ENCODE measurements at places on chromosomes 7 and 10.

GRCh38 chr10:114357515-114357996 is 46.7 kb downstream of the AFAP1L2 start:
- DNase-seq = no peak

DNA sequence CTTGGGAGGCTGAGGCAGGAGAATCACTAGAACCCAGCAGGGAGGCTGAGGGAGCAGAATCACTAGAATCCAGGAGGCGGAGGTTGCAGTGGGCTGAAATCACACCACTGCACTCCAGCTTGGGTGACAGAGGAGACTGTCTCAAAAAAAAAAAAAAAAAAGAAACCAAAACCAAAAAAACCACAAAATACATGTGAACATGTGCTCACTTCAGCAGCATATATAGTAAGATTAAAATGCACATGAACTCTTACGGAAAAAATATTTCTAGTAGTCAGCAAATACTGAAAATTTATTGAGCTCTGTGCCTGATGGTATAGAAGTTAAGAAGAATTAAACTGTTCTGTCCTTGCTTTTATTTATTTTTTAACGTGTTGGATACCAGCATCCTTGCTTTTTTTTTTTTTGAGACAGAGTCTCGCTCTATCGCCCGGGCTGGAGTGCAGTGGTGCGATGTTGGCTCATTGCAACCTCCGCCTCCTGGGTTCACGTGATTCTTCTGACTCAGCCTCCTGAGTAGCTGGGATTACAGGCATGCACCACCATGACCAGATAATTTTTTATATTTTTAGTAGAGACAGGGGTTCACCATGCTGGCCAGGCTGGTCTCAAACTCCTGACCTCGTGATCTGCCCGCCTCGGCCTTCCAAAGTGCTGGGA is 9.6 kb upstream of the ZNF487 start:
- no peak for DNase-seq

- no peak for DNase-seq
Measured at GRCh38 chr7:92402920-92403759, 44.1 kb upstream of the GATAD1 start.

DNA sequence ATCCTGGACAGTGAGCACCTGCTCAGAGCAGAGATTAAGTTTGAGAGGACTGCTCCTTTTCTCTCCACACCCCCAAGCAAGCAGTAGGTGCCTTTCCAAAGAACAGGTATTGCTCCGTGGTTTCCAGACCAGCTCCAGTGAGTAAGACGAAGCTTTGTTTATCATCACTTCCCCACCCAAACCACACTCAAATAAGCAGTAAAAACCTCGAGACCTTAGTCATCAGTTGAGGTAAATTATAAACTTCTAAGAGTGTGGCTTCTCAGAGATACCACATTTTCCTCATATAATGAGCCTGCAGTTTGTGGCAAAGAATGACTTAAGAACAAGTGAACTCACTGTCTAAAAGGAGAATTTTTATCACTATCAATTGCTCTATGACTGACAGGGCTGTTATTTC is 50.0 kb upstream of the GRB10 start:
- no peak for DNase-seq

DNA sequence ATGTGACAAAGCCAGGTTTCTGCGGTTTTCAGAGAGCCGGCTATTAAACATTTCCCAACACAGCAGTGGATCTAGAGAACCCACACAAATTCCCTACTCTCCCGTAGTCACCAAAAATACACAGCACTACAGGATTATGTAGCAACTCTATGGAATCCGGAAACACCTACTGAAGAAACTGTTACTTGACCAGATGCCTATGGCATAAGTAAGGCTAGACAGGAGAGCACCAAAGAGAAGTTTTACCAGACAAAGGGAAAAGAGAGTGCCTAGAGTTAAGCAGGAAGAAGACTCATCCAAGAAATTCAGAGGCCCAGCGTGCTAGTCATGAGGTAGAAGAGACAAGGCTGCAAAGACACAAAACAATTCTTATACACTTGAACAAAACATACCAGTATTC is 321.1 kb downstream of the PARD3 start:
- DNase-seq = no peak

DNA sequence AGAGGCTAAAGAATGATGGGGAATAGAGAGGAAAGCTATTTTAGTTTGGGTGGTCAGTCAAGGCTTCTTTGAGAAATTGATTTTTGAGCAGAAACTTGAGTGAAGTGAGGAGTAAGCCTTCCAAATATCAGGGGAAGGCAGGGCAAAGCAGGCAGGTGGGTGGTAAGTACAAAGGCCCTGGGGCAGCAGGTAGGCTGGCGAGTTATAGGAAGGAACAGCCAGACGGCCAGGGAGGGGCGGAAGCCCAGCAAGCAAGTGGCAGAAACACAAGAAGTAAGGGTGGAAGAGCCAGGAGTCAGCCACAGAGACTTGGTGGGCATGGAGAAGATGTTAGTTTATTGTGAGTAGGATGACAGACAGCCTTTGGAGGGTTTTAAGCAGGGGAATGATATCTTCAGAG is 34.9 kb downstream of the VWA2 start:
- no peak for DNase-seq

DNA sequence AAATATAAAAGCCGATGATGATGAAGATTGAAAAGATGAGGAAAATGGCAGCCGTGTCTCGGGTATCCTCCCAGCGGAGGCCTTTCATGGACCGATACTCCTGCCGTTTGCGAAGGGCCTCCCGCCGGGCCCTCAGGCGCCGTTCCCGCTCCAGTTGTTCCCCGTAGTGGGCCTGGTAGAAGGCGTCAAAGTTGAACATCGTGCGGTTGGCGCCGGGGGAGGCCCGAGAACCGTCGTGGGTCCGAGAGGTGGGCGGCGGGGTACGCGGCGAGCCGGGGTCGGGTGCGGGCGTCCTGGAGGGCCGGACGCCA is 553 bp downstream of the DNAJC30 start:
- no peak for DNase-seq

- DNase-seq = peak; percentile 72
Measured at GRCh38 chr10:47020471-47020870, 109.2 kb downstream of the PTPN20 start.

GRCh38 chr7:22269963-22270362 is 87.0 kb downstream of the RAPGEF5 start:
- no peak for DNase-seq

DNA sequence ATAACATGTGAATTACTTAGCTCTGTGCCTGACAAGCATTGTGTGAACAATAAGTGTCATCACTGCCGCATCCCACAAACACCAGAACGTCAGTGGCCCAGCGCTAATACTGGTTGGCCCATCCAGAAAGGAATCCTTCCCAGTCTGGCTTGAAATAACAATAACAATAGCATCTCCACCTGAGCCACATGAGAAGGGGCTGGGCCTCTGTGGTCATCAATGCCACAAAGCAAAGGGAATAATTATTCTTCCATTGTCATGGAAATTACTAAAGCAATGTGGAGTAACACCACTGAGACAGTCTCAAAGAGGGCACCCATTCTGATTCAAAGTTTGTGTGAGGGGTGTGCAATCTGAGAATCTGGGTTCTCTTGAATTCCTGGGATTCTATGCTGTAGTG is 105.7 kb upstream of the INHBA start:
- no peak for DNase-seq

GRCh38 chr7:50304129-50304910 is at the start of gene IKZF1:
Gene IKZF1, plus strand, starts transcription at chr7:50304716. Its CDS starts 14,346 bp downstream, at chr7:50319062.
- DNase-seq = peak; percentile 96

DNA sequence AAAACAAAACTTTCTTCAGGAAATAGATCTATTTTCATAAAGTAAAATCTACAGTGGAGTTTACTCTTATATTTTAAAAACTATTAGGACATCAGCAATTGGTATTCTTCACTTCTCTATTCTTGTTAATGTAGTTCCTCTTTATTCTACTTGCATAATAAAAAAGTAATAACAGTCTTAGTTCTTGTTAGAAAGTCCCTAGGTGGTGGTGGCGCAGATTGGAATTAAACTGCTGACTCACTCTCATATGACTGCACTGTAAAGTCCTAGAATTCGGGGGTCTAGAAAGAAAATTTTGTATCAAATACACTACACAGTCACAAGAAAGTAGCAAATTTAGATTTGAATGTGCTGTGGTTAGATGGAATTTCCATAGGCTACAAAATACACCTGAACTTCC is 44.6 kb upstream of the TES start:
- DNase-seq = no peak

GRCh38 chr7:98125759-98126158 is 19.1 kb downstream of the LMTK2 start:
- no peak for DNase-seq

DNA sequence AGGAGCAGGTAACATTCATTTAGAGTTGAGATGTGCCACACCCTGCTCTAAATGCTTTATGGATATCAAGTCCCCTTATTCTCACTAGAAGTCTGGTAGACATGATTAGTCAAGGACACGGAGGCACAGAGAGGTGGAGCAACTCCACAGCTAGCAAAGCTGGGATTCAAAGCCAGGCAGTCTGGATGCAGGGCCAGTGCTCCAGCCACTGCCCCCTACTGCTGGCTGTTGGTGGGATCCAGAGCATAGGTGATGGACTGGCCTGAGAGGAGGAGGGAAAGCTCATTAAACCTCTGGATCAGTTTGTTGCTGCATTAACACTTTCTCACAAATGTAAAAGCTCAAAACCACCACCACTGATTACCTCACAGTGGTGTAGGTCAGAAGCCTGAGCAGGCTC is 22.6 kb upstream of the KBTBD2 start:
- no peak for DNase-seq

DNA sequence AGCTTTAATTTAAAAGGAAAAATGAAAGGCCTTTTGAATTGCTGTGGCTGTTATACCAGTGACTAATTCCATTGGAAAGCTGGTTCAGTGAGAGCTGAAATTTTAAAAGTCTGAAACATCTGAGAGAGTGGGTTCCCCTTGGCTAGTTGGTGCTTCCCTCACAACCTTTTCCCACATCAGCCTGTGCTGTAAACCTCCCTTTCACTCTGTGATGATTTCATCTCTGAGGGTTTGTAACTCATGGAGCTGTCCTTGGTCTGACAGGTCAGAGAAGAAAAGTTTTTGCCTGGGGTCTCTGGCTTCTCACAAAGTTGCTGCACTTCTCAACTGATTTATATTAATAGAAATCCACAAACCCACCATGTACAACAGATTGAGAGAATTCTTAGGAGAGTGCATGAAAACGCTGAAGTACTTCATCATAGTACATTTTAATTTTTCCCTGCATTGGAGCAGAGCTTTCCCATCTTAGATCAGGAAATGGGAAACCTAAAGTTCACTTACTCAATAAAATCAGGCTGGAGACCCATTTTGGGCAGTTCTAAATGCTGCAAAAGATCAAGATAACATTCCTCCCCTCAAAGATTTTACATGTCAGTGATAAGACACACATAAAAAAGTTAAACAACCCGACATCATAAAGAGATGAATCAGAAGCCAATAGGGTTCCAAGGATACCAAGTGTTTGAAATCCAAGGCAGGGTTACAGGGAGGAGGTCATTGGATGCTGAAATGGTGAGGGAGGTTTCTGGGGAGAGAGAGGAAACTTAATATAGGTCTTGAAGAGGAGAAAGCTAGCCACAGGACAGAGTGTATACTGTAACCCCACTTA is 157.0 kb upstream of the MKLN1 start:
- no peak for DNase-seq

GRCh38 chr10:27626890-27627289 is 118.7 kb downstream of the MKX start:
- DNase-seq = no peak

- DNase-seq = no peak
Measured at GRCh38 chr10:61313460-61313859, 139.7 kb downstream of the TMEM26 start.

DNA sequence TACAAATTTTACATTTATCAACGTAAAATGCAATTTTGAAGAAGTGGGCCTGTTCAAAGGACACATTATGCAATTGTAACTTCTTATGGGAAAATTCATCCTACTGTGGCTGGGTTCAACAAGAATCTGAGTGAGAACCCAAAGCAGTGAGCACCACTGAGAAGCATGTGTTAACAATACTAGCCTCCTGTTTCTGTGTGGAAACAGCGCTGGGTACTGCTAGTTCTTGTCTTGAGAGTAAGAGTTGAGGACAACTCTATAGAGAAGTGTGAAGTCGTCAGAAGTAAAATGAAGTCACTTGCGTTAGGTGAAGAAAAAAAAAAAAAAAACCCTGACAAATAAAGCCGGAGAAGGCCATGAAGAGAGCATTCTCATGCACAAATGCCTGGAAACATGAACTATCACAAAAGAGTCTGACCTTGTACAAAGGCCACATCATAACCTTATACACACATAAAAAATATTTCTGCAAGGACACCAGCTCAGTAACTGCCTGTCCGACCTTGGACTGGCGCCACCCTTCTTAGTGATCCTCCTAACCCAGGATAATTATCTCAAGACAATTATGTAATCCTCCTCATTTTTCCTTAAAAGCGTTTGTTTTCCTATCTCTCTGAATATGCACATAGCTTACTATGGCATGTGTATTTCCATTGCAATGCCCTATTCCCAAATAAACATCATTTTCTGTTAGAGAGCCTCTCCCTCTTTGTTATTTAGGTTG is 554.9 kb downstream of the HTR7 start:
- no peak for DNase-seq

DNA sequence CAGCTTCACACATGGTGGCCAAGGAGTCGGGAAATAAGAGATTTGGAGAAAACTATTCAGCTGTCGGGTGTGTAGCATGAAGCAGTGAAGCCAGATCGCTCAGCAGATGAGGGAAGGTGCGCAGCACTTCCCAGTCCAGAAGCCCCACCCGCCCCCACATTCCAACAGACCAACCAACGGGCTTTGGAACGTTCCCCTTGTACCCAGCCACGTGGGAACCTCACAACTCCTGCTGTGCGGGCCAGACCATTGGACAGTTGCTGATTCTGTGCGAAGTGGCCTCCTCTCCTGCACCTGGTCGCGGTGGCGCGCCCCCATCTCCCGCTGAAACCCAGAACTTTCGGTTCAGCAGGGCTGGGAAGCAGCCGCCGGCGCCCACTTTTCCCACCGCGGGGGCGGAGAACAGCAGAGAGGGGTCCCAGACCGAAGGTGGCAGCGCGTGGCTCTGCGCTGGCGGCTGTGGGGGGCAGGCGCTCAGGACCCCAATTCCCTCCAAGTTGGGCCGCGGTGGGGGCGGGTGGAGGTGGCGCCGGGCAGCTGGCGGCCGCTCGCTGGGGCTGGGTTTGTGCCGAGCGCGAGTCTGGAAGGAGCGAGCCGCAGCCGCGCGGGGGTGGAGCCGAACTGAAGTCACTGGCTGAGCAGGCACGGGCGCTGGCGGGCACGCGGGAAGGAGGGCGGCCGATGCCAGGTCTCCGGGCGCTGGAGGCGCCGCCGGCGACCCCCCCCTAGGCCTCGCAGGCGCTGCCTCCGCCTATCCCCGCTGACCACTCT is 1301.5 kb upstream of the SORCS1 start:
- peak; percentile 74 for DNase-seq

- DNase-seq = no peak
Measured at GRCh38 chr10:36057180-36057579, 415.1 kb upstream of the FZD8 start.

- DNase-seq = no peak
Measured at GRCh38 chr7:155147172-155147571, 77.0 kb downstream of the HTR5A start.

GRCh38 chr7:27237735-27238334 is 4.8 kb upstream of the EVX1 start:
- DNase-seq = no peak
